MCF 10A (cell line): ENCODE measurements at places on chromosomes 3 and 15.
A peak's percentile ranks its signal among the peaks of the same experiment; 100 is the strongest.

GRCh38 chr3:150968341-150969035 is 4.0 kb downstream of the CLRN1 start:
- no peak for DNase-seq

- no peak for DNase-seq
Measured at GRCh38 chr3:196975349-196975748, 6.7 kb upstream of the PIGZ start.

DNA sequence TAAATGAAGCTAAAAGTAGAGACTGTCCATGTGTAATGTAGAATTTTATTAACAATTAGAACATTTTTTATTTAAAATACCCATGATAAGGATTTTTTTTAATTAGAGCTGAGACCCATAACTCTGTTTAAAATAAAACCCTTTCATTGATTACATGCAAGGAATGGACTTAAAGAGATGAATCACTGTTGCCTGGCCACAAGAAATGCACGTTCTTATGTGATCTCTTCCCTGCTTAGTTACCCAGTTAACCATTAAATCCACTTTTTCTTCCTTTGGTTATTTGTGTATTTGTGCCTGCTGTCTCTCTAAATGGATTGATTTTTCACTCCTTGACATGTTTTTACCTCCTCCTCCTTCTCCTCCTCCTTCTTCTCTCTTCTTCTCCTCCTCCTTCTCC is 83.3 kb upstream of the SLITRK3 start:
- DNase-seq = no peak

DNA sequence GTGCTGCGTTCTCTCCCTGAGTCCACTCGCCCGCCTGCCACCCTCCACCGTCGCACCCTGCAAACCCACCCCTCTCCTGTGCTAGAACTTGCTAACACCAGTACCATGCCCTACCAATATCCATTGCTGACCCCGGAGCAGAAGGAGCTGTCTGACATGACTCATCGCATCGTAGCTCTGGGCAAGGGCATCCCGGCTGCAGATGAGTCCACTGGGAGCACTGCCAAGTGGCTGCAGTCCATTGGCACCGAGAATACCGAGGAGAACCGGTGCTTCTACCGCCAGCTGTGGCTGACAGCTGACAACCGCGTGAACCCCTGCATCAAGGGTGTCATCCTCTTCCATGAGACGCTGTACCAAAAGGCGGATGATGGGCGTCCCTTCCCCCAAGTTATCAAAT is 4.9 kb upstream of the ALAS1 start:
- DNase-seq = peak; percentile 93

GRCh38 chr3:112689385-112689784 is 48.4 kb upstream of the CCDC80 start:
- DNase-seq = no peak

DNA sequence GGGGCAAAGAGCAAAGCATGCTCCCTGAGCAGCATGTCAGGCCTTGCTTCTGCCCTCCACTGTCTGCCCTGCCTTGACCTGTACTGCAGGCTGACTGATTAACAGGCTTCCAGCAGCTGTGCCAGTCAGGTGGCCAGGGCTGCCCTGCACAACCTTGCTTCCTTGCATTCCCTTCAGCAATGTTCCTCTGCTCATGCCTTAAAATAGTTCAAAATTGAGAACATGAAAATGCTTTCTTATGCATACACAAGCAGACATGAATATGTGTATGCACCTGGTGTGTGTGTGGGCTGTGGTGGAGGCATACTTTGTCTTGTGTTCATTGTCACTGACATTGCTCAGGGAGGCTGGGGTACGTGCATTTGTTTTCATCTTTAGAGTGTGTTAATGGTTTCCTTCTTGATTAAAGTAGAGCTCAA is 1.2 kb upstream of the SLC22A13 start:
- DNase-seq = no peak

DNA sequence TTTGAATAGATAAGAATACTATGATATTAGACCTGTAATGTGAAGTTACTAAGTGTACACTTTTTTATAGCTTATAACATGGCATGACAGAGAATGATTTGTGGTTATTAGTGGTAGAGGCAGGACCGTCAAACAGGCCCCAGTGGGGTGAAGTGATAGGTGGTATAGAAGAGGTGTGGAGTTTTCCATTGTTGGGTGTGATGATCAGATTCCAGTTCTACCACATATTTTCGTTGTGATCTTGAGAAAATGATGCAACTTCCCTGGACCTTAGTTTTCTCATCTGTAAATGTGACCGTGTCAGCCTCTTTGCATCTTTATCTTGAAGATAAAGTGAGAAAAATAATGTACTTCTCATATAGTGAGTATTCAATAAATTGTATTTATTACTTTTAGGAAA is 30.3 kb upstream of the UTS2B start:
- no peak for DNase-seq

DNA sequence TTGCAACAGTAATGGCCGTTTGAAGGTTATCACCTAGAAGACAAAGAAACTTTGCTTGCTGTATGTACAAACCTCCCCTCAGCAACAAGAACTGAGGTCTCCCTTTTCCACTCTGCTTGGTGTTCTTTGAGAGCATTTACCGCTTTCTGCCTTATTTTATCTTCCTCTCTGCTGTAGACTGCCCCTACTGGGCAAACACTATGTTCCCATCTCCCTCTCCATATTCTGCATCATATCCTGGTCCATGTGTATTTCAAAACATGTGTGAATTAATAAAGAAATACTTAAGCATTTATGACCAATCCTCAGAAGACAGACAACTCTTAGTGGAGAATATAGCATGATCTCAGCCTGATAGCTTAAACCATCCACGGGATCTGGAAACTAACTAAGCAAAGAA is 64.4 kb downstream of the ATP13A5 start:
- DNase-seq = no peak

DNA sequence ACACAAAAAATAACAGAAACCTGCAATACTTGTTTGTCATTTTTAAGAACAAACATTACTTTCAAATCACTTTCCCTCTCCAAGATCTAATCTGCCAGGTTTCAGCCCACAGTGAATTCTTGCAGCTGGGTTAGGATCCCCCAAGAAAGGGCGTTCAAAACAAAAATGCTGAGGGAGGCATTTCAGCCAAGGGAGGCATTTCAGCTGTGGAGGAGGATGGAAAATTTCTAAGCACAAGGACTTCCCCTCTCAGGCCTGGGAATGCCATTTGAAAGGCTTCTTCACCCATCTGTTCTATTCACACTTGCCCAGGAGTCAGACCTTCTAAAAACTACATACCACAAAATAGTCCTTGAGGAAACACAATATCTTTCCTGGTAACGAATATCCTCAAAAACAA is 69.1 kb downstream of the P3H2 start:
- no peak for DNase-seq

DNA sequence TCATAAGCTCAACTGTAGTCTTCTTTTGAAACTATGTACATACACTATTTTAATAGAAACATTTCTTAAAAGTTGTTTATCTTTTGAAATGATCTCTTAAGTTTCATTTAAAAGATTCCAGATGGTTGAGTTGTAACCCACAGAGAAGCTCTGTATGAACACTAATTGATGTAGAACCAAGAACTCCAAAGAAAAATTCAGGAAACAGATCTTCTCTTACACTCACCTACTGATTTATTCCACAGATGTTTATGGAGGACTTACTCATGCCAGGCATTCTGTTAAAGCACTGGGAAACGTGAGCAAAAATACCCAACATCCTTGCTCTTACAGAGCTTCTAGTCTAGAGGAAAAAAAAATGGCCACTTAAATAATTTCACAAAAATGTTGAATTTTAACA is 551.1 kb downstream of the NAALADL2 start:
- no peak for DNase-seq

DNA sequence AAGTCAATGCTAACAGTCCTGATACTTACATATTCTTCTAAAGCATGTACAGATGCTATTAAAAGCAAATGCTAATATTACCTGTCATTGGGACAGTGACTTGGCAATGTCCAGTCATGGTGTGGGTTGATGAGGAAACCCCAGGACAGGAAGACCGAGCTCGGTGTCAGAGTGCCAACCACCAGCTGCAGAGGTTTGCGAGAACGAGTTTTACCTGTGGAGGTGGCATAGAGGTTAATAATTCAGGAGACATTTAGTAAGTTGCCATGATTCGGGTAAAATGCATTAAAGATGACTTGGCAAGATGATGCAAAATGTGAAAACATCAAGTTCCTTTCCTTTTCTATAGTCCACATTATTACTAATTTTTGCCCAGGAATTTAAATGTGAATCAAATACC is 94.5 kb downstream of the ABI3BP start:
- no peak for DNase-seq

GRCh38 chr3:128060473-128061381 is 8.5 kb downstream of the SEC61A1 start:
- DNase-seq = peak; percentile 50

DNA sequence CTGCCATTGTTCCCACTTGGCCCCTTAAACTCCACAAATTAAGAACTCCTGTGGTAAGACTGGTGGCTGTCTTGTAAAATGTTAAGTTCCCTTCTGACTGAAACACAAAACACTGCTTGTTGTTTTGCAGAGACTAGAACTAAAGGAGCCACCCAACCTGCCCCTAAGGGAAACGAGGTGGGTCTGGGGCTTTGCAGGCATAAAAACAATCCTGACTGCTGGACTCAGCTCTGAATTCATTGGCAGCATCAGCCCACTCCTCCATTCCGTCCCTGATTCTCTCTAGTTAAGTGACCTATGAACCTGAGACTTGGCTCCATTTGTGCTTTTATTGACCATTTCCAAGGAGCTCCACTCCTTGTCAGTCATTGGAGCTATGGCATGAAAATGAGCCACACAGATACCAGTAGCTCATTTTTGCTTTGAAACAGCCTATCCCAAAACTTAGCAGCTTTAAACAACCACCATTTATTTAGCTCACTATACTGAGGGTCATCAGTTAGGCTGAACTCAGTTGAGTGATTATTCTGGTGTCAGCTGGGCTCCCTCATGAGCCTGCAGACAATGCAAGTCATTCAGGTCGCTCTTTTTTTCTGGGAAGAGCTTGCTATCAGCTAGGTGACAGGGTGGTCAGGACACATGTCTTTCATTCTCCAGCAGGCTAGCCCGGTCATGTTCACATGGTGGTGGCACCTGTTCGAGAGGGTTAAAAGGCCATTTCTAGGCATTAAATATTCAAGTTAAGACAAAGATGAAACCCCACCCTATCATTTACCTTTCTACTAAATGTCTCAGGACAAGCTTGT is 175.1 kb upstream of the CTNNB1 start:
- no peak for DNase-seq

- DNase-seq = no peak
Measured at GRCh38 chr3:69491975-69492374, 106.1 kb upstream of the FRMD4B start.

GRCh38 chr15:31160297-31160696 is 58.8 kb upstream of the TRPM1 start:
- DNase-seq = no peak

DNA sequence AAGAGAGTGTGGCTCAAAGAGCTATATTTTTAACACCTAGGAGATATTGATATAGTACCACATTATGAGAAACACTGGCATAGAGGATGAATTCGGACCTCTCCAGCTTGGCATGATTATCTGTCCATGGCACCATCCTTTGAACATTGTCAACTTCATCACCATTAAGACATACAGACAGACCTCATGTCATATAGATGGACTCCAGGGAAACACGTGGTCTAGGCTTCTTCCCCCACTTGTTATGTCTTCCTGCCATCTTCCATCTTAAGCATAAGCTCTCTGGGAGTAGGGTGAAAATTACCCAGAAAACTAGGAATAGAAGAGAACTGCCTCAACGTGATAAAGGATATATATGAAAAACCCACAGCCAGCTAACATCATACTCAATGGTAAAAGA is 51.8 kb downstream of the OCA2 start:
- DNase-seq = no peak

- DNase-seq = peak; percentile 1
Measured at GRCh38 chr15:40633178-40633577, 39.1 kb downstream of the KNL1 start.

DNA sequence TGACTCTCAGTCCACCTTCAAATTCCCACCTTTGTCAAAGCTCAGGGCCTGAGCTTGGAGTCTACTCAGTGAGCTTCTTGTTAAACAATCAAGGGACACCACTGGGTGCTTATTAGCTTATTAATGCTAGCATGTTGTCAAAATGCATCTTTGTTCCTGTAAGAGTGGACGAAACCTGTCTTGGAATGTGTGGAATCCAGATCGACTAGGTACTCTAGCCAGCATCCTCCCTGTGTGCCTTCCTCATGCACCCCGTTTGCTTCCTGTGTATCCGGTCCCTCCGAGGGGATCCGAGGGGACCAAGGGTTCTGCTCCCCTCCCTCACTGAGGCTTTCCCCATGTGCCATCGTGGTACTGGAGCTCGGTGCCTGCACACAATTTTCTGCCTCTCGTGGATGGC is 75.7 kb upstream of the UBE3A start:
- DNase-seq = no peak

- no peak for DNase-seq
Measured at GRCh38 chr15:54089776-54090175, 111.5 kb downstream of the UNC13C start.

- DNase-seq = peak; percentile 51
Measured at GRCh38 chr3:30548600-30548999, 57.8 kb upstream of the TGFBR2 start.

GRCh38 chr3:66933233-66933632 is 64.9 kb upstream of the KBTBD8 start:
- DNase-seq = no peak

GRCh38 chr15:55587321-55588069 is 650 bp downstream of the PYGO1 start:
- peak; percentile 51 for DNase-seq

- DNase-seq = no peak
Measured at GRCh38 chr3:168161696-168162095, 66.0 kb upstream of the GOLIM4 start.

DNA sequence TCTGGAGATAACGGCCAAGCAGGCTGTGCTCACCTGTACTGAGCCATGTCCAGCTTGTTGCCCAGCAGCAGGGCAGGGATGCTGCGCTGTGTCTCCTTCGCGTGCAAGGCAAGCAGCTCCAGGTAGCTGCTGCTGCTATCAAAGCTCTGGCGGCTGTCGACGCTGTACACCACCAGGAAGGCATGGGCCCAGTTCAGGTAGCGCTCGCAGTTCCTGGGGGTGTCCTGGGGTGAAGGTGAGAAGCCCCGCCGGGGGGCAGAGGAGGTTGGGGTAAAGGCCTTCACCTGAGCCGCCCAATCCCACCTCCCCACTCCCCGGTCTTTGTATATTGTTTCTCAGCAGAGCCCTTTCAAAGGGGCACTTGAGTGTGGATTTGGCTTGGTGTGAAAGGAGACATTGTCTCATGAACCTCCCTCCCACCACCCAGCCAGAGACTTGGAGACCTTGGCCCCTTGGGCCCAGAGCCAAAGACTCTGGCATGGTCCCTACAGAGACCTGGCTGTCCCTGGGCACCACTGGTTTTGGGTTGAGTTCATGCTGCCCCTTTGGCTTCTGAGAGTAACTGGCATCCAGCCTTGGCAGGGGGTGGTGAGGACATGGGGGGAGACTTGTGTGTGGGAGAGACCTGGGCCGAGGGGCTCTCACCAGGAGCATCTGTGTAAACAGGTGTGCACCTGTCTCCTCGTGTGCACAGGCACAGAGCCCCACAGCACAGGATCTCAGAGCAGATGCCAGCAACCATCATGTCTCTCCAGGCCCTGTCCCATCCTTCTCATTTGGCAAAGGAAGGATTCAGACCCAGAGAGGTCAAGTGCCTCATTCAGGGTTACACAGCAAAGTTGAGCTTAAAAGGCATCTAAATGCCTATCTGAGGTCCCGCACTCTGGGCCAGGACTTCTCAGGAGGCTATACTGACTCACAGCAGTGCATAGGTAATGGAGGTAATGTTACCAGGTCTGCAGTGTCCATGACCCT is 9.1 kb downstream of the RASL12 start:
- no peak for DNase-seq

GRCh38 chr3:105891101-105891500 is 22.3 kb upstream of the CBLB start:
- DNase-seq = no peak

- DNase-seq = no peak
Measured at GRCh38 chr3:11464356-11464755, 179.4 kb downstream of the VGLL4 start.
